Stimulated activated memory B cell treated with anti-CD40 and anti-IgM and Interleukin-4, amounts not matched to agents 10 μg/mL and 1 μg/mL and 100 μg/mL, for 72 hours (primary cell): ENCODE measurements at places on chromosomes 5 and 9.

- ATAC-seq: no peak
Observed at GRCh38 chr5:136642976-136643375, 277.6 kb upstream of the TRPC7 start.

DNA sequence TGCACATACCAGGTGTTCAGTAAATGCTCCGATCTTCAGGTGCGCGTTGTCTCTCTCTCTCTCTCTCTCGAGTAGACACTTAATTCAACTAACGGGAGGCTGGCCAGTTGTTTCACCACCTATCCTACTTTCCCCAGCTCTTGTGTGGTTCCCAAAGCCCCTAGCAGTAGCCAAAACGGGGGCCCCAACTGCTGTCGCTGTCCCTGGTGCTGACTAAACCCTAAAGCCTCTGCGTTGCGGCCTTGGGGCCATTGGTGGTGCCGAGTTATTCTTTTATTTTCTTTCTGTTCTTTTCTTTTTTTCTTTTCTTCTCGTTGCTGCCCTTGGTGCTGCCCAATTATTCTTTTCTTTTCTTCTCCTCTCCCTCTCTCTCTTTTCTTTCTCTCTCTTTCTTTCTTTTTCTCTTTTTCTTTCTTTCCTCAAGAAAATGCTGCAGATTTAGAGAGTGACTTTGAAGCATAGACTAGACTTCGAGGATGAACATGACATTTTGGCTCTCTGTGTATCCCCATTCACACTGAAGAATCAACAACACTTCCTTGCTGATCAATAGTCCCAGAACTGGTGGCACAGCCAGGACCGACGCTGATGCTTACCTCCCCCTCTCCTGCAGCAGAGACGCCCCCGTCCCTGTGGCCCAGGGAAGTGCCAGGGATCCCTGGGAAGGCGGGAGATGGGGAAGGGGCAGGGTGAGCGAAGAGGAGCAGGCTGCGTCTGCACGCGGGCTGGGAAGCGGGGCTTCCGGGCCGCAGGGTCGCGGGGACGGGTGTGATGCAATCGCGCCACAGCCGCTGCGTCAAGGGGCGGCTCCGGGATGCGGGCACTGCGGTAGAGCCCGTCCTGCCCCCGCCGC is at the start of gene FBLL1:
FBLL1 (plus strand) TSS at position 785 of the 853 bp plus-strand sequence. CDS start 200 bp downstream, outside the sequence.
- ATAC-seq: peak; percentile 8

DNA sequence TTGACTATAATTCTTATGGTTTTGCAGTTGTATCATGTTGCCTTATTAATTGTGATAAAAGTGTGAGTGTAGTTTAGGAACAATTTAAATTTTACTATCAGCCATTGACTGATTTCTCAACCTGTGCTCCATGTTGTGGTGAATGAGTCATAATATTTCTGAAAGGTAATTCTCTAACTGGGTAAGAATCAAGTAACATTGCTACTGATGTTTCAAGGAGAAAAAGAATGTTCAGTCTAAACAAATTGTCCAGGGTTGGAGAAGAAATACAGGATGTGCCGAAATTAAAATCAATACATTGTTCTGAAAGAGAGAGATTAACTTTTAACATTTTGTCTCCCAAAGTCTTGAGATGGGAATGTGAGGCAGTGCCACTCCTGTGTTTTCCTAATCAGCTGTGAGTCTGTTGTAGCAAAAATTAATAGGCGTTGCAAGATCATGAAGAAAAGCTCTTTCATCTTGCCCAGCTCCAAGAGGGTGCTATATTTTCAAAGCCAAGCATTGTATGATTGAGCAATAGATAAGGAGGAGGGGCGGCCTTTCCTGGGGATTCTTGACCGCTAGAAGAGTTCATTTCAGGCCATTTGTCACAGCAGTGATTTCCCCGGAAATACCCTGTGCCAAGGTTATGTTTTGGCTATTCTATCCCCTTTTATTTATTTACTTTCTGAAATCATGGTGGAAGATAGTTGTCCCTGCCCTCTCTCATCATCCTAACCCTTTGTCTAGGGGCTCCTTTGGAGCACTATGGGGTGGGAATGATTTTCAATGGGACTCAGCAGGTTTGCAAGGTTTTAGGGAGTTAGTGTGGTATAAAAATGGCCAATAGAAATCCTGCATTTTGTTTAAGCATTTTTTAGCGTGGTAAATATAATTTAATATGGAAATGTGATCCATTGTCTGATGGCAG is 151.6 kb downstream of the FOCAD start:
- no peak for ATAC-seq

DNA sequence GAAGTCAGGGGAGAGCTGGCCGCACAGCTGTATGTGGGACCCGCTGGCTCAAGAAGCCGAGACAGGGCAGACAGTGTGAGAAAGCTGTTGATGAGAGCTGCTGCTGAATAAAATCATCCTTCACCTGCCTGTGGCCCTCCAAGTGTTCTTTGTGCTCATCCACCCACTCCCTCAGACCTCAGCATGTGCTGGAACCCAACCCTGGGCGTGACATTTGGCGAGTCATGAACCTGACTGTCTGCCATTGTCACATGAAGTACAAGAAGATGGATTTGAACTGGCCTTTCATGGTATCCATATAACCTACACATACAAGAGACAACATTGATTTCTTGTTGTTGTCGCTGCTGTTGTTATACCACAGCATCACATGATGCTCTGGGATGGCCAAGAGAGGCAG is 139.7 kb upstream of the PLCXD3 start:
- ATAC-seq: no peak

DNA sequence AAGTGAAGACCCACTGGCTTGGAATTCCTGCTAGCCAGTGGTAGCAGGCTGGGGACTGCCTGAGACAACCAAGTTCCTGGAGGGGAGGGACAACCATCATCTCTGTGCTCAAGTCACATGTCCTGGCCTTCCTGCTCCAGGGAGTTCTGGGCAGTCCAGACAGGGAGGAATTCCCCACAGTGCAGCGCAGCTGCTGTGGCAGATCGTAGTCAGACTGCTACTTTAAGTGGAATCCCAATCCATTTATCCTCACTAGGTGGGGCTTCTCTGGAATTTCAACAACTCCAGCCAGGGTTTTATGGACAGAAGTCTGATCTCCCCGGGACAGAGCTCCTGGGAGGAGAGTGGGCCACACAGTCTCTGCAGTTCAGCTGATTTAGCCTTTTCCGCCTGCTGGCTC is 20.9 kb upstream of the OR5C1 start:
- ATAC-seq: no peak

- ATAC-seq: peak; percentile 67
Observed at GRCh38 chr9:94745806-94746540, 19.5 kb downstream of the AOPEP start.

DNA sequence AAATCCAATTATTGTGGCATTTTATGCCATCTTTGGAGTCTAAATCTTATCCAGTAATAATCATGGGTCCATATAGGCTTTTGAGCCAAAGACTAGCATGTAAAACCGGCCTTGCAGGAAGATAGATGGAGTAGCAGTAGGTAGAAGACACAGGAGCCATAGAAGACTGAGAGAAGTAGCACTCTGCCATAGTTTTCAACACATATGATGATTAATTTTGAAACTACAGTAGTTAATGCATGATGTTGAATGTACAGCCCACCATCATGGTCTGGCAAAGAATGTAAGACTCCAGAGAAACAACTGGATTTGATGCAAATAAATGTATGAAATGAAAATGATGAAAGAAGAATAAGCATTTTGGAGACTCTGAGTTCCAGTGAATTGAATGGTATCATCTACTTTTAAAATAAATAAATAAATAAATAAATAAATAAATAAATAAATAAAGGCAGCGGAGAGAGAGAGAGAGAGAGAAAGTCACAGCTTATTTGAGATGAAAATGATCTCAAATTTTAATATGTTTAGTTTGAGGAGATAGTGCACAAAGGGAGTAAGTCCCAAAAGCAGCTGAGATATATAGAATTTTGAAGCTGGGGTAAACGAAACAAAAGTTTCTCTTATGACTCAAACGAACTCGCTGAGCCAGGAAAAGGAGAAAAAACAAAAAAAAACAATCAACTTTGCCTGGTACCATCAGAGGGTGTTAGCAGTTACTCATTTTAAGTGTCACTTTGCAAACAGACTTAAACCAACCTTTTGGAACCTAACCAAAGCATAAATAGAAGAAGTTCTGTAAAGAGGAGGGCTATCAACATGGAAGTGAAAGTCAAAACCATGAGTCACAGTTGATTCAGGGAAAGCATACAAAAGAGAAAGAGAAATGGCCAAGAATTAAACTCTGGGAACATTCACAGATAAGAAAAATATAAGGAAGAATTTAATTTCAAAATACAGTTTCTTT is 388.7 kb downstream of the CETN3 start:
- peak; percentile 76 for ATAC-seq
